Fibroblast of gingiva (primary cell): ENCODE measurements at places on chromosomes 5 and 9.

DNA sequence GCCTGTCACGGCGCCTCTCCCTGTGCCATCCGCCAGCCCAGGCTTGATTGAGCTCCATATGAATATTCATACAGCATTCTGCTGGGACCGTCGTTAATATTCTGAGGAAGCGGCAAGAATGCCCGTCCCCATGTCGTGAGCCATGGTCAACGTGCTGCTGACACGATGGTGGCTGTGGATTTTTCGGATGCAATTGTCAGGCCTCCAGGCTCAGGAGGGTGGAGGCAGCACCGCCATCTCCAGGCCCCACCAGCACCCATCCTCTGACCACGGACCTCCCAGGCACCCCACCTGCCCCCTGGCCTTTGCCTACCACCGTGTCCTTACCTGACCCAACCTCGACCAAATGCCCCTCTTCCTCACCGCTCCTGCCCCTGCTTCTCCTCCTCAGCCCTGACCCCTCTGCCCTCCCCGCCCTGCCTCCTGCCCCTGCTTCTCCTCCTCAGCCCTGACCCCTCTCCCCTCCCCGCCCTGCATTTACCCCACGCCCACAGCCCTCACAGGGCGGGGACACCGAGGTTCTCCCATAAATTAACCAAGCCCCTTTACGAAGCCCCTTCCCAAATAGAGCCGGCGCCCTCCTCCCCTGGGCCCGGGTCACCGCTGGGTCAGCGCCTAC, 9.9 kb downstream of the TMEM250 start:
- DNase-seq = no peak

- peak; percentile 38 for DNase-seq
Measured at GRCh38 chr5:13987843-13988464, 43.5 kb upstream of the DNAH5 start.

DNA sequence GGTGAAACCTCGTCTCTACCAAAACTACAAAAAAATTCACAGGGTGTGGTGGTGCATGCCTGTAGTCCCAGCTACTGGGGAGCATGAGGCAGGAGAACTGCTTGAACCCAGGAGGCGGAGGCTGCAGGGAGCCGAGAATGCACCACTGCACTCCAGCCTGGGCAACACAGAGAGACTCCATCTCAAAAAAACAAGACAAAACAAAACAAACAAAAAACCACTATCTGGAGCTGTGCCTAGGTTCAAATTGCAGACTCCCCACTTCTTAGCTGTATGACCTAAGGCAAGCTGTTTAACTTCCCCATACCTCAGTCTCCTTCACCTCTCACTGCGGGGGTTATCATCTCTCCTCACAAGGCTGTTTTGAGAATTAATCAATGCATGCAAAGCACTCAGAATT, 68.0 kb downstream of the MAPKAP1 start:
- no peak for DNase-seq

DNA sequence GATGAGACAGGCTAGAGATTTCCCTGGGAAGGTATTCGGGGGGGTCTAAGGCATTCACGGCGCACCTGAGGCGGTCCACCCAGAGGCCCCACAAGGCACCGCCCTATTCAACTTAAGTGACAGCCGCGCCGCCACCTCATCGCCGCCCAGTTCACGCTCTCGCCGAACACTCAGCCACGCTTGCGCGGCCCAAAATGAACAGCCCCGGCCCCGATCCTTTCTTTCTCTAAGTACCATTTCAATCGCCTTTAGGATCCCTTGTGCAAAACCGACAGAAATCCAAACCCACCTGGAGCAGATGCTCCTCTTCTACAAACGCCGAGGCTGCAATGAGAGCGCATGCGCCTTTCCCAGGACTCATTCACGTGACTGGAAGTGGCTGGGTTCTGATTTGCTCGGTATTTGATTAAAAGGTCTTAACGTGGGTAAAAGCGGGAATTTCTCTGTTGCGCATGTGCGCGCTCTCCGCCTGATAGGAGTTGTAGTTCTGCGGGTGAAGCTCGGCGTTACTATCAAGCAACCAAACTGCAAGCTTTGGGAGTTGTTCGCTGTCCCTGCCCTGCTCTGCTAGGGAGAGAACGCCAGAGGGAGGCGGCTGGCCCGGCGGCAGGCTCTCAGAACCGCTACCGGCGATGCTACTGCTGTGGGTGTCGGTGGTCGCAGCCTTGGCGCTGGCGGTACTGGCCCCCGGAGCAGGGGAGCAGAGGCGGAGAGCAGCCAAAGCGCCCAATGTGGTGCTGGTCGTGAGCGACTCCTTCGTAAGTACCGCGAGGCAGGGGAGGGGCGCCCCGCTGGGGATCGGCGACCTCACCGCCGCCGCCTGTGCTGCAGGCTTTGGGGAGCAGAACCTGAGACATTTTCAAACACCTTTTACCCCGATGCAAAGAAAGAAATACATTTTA, at the start of the genes ARSK and SKIC3:
TSS of gene ARSK (plus strand) at position 455 of the 902 bp plus-strand sequence. CDS start at position 633, 178 bp downstream.
TSS of gene SKIC3 (minus strand) at position 331 of the 902 bp plus-strand sequence. CDS start 7,827 bp downstream, outside the sequence.
- DNase-seq = peak; percentile 100

DNA sequence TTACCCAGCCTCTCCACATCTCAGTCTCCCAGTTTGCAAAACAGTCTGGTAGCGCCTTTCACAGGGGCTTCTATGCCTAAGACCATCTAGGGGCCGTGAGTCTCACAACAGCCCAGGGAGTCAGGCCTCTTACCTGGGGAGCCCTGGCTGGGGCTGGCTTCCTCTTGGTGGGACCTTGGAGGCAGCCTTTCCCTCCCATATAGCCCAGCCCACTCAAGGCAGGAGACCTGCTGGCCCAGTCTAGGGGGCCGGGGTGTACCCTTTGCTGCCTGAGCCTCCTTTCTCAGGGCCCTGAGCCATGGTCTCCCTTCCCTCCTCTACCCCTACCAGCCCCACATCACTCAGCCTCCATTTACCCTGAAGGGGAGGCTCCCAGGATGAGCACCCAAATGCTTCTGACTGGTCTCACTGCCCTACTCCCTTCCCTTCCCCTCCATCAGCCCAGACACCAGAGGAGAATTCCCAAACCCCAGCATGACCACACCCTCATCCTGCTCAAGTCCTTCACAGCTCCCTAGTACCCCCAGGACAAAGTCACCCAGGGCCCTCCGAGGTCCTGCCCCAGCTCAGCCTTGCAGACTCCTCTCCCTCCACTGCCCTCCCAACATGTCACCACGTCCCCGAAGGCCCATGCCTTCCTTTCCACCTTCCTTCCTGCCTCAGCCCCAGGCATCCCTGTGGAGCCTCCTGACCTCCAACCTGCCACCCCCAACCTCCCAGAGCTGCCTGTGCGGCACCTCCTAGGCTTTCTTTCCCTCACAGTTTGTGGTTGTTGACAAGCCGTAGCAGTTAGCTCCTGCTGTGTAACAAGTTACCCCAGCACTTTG, 55.3 kb downstream of the BARX1 start:
- DNase-seq = no peak

- DNase-seq = no peak
Measured at GRCh38 chr5:167987490-167988280, 303.8 kb upstream of the WWC1 start.

DNA sequence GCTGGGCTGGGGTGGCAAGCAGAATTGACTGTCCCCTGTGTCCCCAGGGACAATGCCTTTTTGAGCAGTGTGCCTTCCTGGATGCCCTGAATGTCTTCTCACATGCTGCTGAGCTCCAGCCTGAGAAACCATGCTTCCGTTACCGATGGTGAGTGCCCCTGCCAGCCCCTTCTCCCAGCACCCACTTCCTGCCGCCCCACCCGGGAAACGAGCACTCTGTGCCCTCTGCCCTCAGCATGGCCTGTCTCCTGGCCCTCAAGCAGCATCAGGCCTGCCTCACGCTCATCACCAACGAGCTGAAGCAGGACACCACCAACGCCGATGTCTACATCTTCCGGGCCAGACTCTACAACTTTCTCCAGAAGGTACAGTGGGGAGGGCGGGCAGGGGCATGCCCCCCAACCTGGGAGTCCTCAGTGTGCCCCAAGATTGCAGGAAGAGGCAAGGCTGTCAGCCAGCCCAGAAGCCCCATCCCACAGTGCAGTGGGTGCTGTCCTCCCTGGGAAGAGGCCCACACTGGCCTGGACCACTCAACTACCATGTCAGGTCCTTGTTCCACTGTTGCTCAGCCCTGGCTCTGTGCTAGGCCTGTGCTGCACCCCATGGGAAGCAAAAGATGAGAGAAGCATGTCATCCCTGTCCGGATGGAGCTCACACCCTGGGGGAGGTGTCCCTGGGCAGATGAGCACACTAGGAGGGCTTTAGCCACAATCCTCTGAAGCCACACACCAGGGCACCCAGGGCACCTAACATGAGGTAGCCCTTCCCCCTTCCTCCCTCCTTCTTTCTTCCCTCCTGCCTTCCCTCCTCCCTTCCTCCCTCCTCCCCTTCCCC, 4.4 kb downstream of the TTC16 start:
- DNase-seq = no peak

DNA sequence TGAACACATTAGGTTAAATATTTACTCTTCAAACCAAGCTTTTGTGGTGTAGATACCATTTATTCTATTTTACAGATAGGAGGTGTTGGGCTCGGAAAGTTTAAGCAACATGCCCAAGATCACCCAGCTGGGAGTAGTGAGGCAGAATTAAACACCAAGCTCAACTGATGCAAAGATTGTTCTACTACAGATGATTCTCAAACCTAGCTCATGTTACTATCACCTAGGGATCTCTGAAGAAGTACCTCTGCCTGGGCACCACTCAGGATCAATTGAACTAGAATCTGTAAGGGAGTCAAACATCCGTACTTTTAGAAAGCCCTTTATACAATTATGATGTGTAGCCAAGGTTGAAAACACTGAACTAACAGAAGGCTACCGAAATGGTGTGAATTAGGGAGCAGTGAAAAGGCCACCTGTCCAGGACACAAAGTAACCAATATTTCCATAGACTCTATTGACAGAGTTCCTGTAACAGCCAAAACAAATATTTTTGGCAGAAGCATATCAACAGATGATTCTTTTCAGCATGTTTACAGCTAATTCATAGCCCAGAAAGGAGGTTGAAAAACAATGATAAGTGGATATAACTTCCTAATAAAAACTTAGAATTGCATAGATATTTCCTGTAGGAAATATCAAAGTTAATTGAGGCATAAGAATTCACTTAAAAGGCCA, 158.5 kb upstream of the PTGER4 start:
- DNase-seq = no peak

- no peak for DNase-seq
Measured at GRCh38 chr9:131919216-131919615, 160.5 kb downstream of the MED27 start.

- no peak for DNase-seq
Measured at GRCh38 chr5:78062645-78063044, 231.9 kb downstream of the AP3B1 start.

DNA sequence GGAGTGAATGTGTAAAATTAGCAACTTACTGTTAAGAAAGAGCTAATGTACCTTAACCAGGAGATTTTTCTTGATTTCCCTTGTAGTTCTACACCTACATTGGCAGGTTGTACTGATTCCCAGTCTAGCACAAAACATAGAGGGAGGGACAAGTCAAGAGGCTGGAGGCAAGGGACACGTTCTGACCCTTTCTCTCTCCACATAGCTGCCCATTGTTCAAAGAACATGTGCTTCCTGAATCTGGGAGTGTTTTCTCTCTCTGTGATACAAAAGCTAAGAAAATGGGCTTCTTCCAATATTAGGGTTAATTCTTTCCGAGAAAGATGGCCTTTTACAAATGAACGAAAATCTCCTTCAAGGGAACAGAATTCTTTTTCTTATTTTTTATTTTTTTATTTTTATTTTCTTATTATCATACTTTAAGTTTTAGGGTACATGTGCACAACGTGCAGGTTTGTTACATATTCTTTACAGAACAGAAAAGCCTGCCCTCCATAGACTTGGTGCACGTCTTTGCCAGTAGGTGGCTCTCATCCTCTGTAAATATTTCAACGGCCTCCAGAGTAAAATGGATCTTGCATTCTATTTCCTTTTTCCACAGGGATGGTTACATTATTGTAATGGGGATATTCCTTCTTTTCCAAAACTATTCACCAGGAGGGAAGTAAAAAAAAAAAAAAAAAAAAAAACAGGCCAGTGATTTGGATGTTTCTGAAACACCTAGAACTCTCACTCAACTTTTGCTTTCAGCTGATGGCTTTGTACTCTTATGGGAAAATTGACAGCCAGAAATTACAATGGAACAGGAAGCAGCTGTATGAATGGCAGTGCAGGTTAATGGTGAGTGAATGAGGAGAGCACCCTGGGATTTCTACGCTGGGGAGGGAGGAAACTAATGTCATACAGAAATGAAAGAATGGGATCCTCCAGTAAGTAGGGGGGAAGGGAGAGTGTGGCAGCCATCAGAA, 13.1 kb upstream of the IFNA5 start:
- DNase-seq = peak; percentile 31

DNA sequence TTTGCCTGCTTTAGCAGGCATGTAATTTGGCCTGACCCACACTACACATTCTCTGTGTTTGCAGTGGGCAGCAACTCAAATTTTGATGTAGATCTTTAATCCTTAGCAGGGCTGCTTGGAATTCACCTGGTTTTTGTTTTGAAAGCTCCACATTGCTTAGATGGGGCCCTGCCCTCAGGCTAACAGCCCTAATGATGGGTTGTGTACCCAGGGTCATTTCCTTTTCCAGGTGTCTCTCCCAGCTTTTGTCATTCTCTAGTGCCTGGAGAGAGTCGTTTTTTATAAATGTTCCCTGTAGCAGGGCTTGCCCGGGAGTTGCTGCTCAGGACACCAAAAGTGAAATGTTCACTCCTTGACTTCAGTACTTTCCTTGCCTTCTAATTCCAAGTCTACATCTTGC, 126.3 kb downstream of the TRIO start:
- DNase-seq = no peak

DNA sequence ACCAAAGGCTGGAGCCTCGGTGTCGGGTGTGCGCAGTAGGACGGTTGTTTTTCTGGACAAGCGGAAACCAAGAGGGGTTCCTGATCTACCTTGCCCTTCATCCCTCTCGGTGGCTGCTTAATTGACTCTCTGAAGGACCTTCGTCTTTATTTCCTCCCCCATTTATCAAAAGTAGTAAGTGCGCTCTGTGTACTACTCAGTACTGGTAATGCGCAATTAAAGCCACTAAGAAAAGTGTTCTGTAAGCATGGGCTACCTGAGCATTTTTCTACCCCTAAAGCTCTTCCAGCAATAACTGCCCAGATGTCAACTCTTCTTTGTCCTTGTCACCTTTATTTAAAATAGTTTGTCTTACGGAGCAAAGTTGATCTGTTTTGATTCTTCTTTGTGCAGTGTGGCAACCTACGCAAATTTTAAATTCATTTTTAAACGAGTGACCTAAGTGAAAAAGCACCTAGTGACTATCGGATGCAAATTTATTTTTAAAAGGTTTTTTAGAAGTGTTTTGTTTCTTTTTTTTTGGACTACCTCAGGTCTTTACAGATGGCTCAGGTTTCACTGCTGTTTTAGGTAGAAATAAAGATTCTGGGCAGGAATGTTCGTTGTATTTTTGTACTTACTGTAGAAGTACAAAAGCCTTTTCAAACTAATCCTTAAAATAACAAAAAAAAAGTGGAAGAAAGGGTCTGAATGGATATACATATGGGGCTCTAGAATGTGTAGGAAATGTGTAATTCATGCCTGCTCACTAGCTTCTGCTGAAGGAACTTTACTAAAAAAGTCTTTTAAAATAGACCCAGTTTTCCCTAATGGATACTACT, 2.0 kb downstream of the JMY start:
- DNase-seq = no peak

GRCh38 chr9:128494108-128494745, 10.3 kb upstream of the GLE1 start:
- DNase-seq = no peak
